SJSA1 (cell line): ENCODE measurements at places on chromosomes 11 and 22. TPM values are rescaled to one million over a fixed set of nuclear protein-coding genes. Genes with fewer than 3 reads are reported as not detected.

The CRYBB3 gene
- not detected in 2 replicates for total RNA-seq

The IMMP1L gene
- 6.5 and 50.9 TPM in 2 replicates for total RNA-seq

The CLMP gene
- total RNA-seq: 21.6 and 39.6 TPM in 2 replicates

DNA sequence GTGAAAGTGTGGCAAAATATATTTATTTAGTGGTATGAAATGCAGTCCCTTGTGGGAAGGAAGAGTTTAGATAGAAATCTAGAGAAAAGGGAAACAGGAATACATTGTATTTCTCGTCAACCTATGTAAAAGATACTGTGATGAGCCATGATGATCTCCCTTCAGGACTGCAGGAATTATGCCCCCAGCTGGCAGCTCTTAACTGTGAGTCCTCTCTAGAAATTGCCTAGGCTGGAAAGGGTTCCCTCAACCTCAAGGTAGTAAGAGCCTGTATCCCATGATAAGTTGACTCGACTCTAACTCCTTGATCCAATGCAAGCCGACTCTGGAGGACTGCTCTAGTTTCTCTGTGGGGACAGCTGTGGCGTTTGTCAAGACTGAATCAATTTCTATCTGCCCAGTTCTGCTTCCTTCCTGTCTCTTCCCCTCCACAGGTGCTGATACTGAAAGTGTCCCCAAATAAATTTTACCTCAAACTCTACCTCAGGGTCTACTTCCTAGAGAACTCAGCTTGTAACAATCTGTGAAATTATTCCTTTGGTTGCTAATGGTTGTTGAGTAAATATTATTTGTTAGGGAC is 897.3 kb downstream of the METTL15 start:
- DNase-seq: no peak

DNA sequence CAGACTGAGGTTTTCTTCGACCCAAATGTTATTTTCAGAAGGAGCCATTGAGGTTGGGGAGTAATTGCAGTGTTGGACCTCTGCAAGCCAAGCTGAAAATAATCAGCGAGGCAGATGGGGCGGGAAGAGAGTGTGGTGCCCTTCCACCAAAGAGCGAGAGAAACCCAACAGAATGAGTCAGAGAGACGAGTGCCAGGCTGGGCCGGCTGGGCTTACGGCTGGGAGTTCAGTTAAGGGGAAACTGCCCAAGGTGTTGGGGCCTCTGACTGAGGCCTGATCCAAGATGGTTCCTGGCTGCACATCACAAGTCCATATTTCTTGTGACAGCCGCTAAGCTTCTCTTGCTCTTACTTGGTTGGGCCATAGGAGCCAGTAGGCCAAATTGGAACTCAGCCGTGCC is 30.4 kb upstream of the CREB3L1 start:
- DNase-seq: peak; percentile 19
